ENCODE measurements at places on chromosomes 1 and 21.

DNA sequence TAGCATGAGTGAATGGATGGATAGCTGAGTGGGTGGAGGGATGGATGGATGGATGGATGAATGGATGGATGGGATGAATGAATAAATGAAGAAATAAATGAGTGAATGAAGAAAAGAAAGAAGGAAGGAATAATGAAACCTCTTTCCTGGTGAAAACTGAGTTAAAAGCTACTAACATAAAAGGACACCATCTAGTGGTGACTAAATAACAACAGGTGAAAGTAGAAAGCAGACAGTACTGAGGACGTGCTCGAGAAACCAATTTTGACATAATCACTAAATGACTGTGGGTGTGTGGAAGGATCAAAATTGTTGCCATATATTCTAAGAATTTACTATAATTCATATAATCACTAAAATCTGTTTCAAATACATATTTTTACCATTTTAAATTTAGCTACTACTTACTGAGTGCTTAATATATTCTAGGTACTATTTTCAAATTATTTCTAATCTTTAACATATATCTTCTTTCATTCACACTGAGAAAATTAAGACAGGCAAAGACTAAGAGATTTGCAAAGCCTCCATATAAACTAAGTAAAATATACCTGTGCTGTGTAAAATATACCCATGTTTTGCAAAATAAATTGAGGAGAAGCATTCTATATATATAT is 522.9 kb downstream of the LRRIQ3 start:
- DNase-seq: no peak

GRCh38 chr21:43991447-43991991 is 20.6 kb upstream of the TRAPPC10 start:
- DNase-seq: no peak

DNA sequence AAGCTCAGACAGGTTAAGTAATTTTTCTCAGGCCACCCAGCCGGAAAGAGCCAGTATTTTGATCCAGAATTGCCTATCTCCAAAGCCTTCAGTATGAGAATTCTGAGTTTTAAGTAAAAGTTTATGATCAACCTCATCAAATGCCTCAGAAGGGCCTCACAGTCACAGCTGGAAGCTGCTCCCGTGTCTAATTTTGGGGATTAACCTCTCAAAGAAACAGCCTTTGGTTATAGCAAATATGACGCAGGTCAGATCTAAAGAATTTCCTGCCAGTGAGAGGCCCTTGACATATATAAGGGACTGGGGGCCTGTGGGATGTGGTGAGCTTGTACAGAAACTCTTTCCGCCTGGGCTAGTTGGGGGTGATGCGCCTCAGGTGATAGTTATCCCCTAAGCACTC is 2.3 kb downstream of the EXTL1 start:
- no peak for DNase-seq

DNA sequence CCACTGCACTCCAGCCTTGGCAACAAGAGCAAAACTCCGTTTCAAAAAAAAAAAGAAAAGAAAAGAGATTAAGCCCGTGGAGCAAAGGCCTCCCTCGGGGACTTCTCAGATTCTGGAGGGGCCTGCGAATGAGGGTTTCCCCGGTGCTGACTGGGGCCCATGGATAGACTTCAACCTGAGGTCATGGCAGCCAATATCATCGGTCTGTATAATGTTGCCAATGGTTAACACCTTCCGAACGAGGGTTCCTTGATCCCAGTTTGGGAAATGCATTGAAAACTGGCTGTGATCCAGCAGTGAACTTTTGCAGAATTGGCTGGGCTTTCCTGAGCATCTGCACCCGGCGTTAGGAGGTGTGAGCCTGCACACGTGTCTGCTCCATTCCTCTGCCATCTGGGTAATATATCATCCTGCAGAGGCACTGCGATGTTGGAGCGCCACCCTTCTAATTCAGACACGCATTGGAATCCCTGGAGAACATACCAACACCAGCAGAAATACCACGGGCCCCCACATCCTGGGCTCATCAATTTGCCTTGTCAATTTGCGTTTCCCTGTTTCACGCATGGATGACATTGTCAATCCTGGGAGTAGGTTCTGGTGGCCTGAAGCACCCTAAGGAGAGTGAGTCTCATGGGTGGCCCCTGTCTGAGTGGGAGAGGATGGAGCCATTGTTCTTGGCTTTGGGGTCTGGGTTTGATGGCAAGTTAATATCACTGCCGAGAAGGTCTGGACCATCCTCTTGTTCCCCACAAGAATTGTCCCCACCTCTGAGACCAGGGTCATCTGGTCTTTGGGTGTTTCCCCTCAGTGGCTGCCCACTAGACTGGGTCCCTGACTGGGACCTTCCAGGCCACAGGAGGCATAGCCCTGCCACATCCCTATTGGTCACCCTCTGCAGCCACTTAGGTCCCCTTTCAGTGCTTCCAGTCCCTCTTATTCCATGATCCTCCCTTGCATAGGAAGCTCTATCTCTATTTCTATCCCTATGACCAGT is 441.0 kb downstream of the PTPRU start:
- peak; percentile 51 for DNase-seq

GRCh38 chr1:48916130-48917069 is 139.7 kb upstream of the BEND5 start:
- no peak for DNase-seq

DNA sequence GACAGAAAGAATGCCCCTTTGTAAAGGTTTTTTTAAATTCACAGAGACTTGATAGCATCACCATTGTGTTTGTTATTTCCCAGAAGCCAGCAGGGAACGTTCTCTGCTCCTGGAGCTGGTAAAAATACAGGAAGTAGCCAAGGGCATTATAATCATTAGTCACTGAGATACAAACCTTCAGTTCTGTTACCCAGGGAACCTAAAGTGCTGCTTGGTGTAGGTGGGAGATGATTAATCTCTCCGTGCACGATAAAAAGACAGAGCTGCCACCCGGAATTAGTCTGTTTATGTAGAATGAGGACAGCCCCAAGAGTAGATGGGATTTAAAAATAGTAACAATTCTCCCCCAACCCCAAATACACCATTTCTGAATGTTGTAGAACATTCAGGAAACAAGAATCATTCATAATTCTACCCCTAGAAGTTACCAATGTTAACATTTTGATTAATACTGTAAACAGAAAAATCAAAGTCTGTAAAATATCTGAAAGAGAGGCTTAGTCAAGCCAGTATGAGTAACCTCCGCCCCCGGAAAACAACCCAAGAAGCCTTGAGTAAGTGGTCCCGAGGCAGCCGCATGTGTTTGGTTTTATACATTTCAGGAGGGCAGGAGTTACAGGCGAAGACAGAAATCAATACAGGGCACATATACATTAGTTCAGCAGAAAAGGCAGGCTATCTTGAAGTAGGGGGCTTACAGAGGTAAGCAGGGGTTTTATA is 45.3 kb upstream of the CTBS start:
- no peak for DNase-seq

DNA sequence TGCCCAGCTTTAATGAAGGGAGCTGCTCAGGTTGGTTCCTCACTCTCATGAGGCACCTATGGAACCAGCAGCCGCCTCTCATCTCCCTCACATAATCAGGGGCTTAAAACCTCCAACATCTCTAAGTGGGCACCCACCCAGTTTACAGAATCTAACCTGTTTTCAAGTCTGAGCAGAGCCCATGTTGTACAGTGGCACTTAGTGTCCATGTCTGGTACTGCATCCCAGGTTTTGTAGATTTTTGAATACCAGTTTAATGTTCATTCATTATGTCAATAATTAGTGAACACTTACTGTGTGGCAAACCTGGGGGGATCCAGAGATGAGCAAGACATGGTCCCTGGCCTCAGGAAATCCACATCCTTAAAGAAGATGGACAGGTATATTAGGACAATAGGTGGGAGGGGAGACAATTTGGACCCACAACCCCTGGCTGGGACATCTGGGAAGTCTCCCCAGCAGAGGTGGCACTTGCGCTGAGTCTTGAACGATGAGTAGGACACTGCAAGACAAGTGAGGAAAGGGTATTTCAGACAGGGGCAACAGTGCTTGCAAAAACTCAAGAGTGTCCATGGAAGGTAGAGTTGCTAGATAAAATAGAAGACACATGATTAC is 83.3 kb downstream of the LACTBL1 start:
- no peak for DNase-seq

DNA sequence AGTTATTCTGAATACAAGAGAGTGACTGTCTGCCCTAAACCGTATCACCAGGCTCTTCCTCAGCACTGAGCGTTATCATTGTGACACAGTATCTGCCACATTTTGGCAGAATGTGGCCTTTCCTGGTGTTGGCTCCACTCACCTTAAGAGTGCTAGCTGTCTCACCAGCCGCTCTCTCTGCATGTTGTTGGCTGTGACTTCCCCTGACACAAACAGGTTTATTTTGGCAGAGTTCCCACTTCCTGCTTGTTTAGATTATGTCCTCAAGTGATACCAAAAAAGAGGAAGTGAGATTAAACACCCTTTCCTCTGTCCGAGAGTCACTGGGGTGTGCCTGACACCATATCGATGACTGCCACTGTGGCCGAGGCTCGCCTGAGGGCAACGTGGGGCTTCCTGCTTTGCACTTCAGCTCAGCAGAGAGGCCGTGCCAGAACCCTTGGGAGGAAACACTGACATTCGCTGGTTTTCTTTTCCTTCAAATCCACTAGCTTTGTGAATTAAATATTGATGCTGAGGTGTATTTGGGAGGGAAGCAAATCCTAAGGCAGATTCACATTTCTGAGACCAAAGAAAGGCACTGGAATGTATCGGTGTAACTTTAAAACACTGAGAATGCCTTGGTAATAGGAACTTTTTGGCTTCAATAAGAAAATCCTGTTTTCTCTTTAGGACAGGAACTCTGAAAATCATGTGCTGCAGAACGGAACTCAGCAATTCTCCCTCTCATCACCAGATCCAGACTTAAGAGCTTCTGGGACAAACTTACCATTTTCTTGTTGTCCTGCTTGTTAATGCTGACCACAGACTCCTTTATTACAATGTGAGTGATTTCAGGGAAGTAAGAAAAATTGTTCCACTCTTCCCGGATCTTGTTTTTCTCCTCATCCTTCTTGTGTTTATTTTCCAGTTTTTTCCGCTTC is 102.1 kb downstream of the JAK1 start:
- DNase-seq: no peak

DNA sequence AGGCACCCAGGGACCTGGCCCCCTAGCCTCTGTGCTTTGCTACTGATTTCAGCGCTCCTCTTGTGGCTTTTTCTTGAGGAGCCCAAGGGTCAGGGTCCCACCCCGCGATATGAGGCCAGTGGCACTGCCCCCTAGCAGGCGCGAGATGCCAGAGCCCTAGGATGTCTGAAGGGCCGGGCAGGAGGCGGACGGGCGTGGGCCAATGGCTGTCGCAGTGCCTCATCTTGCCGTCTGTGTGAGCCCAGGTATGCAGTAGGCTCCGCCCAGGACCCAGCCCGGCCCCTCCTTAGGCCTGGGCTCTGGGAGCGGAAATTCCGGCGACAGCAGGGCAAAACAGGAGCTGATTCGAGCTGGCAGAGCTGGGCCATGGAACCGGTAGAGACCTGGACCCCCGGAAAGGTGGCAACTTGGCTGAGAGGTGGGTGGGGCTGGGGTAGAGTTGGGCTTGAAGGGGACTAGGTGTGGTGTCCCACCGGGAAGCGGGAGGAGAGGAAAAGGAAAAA is at the start of gene CNKSR1:
CNKSR1 (plus strand) TSS at position 310 of the 503 bp plus-strand sequence; CDS start at position 367, 57 bp downstream.
- DNase-seq: no peak

DNA sequence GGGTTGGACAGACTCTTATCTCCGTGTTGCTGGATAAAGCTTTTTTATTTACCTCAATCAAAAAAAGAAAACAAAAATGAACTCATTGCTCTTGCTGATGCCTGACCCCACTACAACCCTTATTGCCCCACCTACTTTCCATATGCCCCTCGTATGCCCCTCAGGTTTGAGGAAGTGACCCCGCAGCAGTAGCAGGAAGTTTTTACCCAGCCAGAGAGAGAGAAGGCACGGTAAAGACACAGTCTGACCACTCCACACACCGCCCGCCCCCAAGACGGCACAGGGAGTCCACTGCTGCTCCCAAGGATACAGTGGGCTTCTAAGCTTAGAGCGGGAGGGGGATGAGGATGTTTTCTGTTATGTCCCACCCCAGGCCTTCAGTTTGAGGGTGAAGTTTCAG is 9.8 kb downstream of the PLEKHO1 start:
- DNase-seq: no peak

DNA sequence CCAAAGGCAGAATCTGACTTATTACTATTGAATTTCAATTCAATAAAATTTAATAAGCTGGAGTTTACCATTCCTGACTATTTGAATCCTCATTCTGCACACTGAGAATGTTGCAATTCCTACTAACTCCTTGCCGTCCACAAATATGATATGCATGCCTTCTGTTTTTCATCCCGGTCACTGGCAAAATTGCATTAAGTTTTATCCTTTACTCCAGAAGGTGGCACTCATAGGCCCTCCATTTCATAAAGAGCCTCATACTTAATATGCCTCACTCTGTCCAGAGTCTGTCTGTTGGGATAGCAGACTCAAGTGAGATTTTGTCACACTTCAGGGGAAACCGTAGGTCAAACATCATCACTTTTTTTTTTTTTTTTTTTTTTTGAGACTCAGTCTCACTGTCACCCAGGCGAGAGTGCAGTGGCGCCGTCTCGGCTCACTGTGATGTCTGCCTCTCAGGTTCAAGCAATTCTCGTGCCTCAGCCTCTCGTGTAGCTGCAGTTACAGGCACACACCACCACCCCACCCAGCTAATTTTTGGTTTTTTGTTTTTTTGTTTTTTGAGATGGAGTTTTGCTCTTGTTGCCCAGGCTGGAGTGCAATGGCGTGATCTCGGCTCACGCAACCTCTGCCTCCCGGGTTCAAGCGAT is 27.3 kb downstream of the F11R start:
- DNase-seq: no peak

DNA sequence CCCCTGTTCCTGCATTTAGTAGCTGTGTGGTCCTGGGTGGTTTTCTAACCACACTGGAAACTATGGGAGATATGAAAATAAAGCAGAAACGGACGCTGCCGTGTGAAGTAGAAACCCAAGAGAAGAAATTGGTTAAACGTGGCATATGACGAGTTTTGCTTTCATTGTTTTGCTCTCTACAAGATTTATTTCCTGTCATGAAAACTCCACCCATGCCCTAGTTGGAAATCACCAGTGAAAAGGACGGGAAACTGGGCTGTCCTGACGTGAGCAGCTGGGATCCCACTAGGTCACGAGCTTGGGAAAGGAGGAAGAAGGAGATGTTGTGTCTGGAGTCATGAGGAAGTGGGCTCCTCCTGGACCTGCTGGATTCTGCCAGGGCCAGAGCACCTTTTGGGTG is 120.8 kb upstream of the GADD45A start:
- no peak for DNase-seq

DNA sequence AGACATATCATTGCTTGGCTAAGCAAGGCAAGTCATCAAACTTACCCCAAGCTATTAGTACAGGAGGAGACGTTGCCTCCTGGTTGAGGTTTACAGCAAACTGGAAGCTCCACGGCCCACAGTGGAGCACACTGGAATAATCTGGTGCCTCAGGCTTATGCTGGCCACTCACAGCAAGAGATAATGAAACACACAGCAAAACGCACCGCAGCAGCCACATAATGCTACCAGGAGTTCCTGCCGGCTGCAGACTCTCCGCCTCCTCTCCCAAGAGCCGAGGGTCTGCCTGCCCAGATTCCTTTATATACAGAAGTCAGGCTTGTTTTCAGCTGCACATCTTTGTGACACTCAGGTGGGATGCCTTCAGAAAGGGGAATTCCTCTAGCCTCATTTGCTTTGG is 306 bp downstream of the ZP4 start:
- DNase-seq: no peak

- no peak for DNase-seq
These were observed 20.2 kb downstream of the PANK4 start for GRCh38 chr1:2506007-2506860.

- no peak for DNase-seq
These were observed 98.6 kb downstream of the ADGRL2 start for GRCh38 chr1:81899214-81899821.

GRCh38 chr1:36411674-36412648 is 14.3 kb upstream of the LSM10 start:
- DNase-seq: no peak

- DNase-seq: peak; percentile 62
These were observed 41.2 kb upstream of the RIPK4 start for GRCh38 chr21:41808094-41808493.
